ENCODE measurements at places on chromosomes 3 and 15.

DNA sequence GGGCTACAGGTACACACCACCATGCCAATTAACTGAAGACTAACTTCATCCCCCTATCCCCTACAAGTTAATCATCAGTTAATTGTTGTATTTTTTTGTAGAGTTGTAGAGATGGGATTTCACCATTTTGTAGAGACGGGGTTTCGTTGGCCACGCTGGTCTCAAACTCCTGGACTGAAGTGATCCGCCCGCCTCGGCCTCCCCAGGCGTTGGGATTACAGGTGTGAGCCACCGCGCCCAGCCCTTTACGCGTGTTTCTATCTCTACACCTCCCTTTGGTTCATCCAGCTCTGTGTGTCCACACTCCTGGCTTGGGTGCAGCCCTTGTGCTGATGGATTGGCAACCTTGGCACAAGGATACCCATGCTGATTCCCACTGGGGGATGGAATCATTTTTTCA is 258.8 kb downstream of the FAM43A start:
- no peak for DNase-seq

GRCh38 chr15:71715914-71716313 is 94.4 kb upstream of the NR2E3 start:
- DNase-seq: no peak

DNA sequence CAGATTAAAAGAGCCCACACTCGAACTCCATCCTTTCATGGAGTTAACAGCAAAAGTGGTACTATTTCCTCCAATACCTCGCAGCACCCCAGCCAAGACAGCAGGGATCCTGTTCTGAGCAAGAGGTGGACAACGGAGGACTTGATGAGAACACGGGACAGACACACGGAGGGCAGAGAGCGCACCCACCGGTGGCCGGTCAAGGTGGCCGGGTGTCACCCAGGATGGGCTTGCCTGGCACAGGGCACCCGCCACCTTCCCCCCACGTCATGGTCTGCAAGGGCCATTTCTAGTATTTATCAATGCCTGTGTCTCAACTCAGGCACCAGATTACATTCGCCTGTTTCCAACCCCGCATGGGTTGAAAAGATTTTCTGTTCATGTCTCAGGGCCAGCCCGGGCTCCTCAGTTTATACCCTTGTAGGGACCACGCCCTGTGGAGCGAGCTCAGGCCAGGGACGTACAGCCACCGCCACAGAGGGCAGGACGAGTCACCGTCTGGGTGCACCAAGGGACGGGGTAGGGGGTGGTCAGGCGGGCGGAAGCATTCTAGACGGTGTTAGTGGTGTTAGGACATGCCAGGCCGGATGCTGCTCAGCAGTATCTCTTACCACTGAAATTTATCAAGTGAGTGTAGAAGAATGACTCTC is 64.2 kb downstream of the CYFIP1 start:
- no peak for DNase-seq

DNA sequence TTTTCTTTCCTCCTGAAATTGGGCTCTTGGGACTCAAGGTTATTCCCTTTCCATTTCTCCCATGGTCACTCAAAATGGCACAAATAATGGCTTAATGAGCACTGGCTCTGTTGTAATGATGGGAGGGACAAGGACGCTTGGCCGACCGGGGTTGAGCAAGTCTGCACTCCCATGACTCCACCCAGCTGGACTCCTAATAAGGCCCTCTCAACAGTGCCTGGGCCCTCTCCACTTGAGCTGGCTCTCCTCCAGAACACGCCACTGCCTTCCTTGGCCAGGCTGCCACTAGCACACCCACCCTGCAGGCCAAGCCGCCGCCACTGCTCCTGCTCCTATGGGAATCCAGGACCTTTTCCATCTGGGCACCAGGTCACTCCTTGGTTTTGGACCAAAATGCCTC is 42.3 kb downstream of the ADCY5 start:
- no peak for DNase-seq

- DNase-seq: no peak
These were observed 228.0 kb downstream of the XXYLT1 start for GRCh38 chr3:195042743-195043606.

- DNase-seq: no peak
These were observed 28.8 kb downstream of the TMED3 start for GRCh38 chr15:79339588-79340314.

DNA sequence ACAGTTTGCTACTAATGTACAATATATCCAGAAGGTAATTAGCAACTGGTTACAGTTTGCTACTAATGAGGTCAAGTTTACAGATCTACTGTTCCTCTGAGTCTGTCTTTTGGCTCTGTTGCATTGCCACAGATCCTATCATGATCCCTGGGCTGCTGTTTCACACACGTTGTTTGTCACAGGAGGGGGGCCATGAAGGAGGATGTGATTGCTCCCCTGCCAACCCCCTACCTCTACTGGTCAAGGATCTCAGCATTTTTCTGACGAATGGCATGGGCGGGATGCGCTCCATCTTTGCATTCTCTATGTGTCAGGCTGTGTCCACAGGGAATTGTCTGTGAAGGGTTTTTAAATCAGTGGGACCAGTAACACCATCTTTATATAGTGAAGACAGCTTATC is 91.9 kb downstream of the CHL1 start:
- no peak for DNase-seq
